Neuronal stem cell (in vitro differentiated cells): ENCODE measurements at places on chromosomes 7 and 10.

- DNase-seq: no peak
Measured at GRCh38 chr7:49497471-49497870, 276.0 kb upstream of the VWC2 start.

DNA sequence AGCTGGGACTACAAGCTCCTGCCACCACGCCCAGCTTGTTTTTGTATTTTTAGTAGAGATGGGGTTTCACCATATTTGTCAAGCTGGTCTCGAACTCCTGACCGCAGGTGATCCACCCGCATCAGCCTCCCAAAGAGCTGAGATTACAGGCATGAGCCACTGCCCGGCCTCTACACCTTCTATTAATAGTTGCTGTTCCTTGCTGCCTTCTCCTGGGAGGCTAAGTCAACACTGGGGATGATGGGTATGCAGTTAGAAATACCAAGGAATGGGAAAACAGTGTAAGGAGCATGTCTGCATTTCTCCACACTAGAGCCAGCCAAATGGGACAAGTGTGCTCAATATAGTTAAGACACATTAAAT, 97.3 kb upstream of the PDLIM1 start:
- no peak for DNase-seq

GRCh38 chr10:128373071-128373749, 247.0 kb upstream of the MKI67 start:
- DNase-seq: no peak

DNA sequence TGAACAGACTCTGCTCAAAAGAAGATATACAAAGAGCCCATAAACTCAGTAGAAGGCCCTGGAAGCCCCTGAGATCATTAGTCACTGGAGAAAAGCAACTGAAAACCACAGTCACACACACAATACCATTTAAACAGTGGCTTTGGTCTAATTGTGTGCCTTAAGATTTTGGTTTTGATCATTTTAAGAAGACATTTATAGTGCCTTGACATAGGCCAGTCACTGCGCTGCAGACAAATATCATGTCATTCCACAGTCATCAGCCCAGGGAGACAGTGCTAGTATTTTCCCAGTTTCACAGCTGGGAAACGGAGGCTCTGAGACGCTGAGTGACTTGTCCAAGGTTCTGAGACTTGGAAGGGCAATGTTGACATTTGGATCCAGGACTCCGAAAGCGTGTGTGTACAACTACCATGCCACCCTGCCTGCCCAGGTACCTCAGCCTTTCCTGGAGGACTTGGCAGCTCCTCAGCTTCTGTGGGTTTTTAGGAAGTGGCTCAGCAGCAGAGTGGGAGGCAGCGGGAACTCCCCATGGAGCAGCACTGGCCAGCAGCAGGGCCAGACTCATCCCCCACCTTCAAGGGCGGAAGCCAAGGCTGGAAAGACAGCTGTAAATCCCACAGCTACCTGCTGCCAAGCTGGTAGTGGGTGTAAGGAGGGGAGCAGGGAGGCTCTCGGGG, 173.9 kb downstream of the WDR11 start:
- DNase-seq: no peak
